Parietal lobe (tissue), 2 donors: ENCODE measurements at places on chromosomes 16 and 17. TPM values are rescaled to one million over a fixed set of nuclear protein-coding genes. Genes with fewer than 3 reads are reported as not detected.

Gene ZFPM1
- total RNA-seq: 2.2 TPM

Gene ALOX12B
- total RNA-seq: 0.63 TPM

Gene PPY
- total RNA-seq: not detected

Gene KRT25
- not detected for total RNA-seq

Gene SHCBP1
- total RNA-seq: 2.5 TPM

Gene MYH8
- not detected for total RNA-seq

Gene PRR29
- 1.9 TPM for total RNA-seq

Gene KRTAP3-1
- not detected for total RNA-seq

Gene CES5A
- 1.3 TPM for total RNA-seq

Gene RSL1D1
- total RNA-seq: 63.5 TPM

Gene CEP131
- 17.2 TPM for total RNA-seq

Gene CTU2
- 13.8 TPM for total RNA-seq

Gene CCDC92B
- 2.8 TPM for total RNA-seq

Gene CEP295NL
- total RNA-seq: 6.3 TPM

Gene PDE6G
- total RNA-seq: not detected

Gene KRTAP4-1
- not detected for total RNA-seq

Gene ZNF18
- 20.0 TPM for total RNA-seq

Gene SMARCD2
- 16.6 TPM for total RNA-seq

Gene MILR1
- total RNA-seq: 1.6 TPM

Gene PIPOX
- total RNA-seq: 4.7 TPM

Gene CCL16
- total RNA-seq: not detected

Gene AIPL1
- total RNA-seq: not detected

Gene ZNF19
- 12.2 TPM for total RNA-seq

Gene CD7
- not detected for total RNA-seq

Gene PLCG2
- 1.9 TPM for total RNA-seq

Gene CCL8
- not detected for total RNA-seq

Gene RNF227
- 7.5 TPM for total RNA-seq

Gene RHBDF2
- 2.5 TPM for total RNA-seq

Gene MYO15A
- total RNA-seq: 9.4 TPM

Gene PLA2G10
- total RNA-seq: not detected

Gene TAC4
- not detected for total RNA-seq

Gene C16orf95
- total RNA-seq: 11.0 TPM

Gene PLD6
- 6.9 TPM for total RNA-seq

Gene TMEM235
- total RNA-seq: not detected

Gene ENPP7
- total RNA-seq: not detected

Gene C16orf89
- 1.3 TPM for total RNA-seq

Gene HP
- 4.1 TPM for total RNA-seq

Gene RPUSD1
- total RNA-seq: 15.3 TPM

Gene NR1D1
- total RNA-seq: 1.9 TPM

Gene GRAPL
- total RNA-seq: 5.0 TPM

Gene TM4SF5
- not detected for total RNA-seq

Gene TMEM100
- 1.9 TPM for total RNA-seq

Gene SLC35G6
- not detected for total RNA-seq

Gene HOXB9
- not detected for total RNA-seq

Gene ITGB3
- total RNA-seq: 4.7 TPM
